ENCODE measurements at places on chromosomes 12 and 14. TPM values are rescaled to one million over a fixed set of nuclear protein-coding genes. Genes with fewer than 3 reads are reported as not detected.

CABP1 gene
- 0.82 TPM for total RNA-seq

USP5 gene
- total RNA-seq: 82.5 TPM

RASAL1 gene
- total RNA-seq: not detected

GPR84 gene
- not detected for total RNA-seq

SLC39A2 gene
- total RNA-seq: 1.3 TPM

CHMP4A gene
- total RNA-seq: 24.2 TPM

IAPP gene
- not detected for total RNA-seq

AVPR1A gene
- total RNA-seq: not detected

All from smooth muscle cell of the coronary artery (primary cell).